ENCODE measurements at places on chromosomes 6 and 20. TPM values are rescaled to one million over a fixed set of nuclear protein-coding genes. Genes with fewer than 3 reads are reported as not detected.

Gene SDC4
- 31.5 TPM for total RNA-seq

DNA sequence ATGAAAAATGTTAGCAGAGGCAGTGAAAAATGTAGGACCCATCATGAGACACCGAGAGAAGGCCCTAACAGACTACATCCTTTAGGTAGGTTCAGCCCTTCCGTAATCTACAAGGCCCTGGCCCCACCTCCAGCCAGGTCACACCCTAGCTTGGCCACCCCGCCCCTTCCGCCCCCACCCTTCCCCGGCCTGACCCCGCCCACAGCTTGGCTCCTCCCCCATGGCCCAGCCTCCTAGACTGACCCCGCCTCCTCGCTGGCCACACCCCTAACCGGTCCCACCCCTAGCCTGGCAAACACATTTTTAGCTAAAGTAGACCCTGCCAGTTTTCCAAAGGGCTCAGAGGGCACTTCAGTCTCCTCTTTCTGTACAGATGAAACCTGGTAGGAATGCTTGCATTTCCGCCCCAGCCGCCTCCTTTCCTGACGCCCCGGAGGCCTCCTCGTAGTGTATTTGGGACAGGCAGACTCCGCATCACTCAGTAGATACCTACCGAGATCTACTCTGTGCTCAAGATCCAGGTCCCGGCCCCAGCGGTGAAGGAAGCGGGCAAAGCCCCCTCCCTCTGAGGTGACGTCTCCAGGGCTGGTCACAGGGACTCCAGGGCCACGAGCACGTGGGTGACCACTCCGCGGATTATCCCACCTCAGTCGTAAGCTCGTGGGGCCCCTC lies 443.5 kb downstream of the PREX1 start:
- no peak for DNase-seq

GRCh38 chr20:12821249-12821648 lies 187.5 kb upstream of the SPTLC3 start:
- no peak for DNase-seq

- DNase-seq, result no peak
Measured at GRCh38 chr6:37717836-37718251, 20.2 kb upstream of the MDGA1 start.

Gene TSBP1
- not detected for total RNA-seq
